ENCODE measurements at places on chromosomes 1 and 21. TPM values are rescaled to one million over a fixed set of nuclear protein-coding genes. Genes with fewer than 3 reads are reported as not detected.

Gene TMCC2
- 7.6 TPM for total RNA-seq

Gene CLCNKB
- 1.8 TPM for total RNA-seq

Gene RGS16
- total RNA-seq, result 4.5 TPM

Gene AADACL4
- not detected for total RNA-seq

Gene INAVA
- 1.1 TPM for total RNA-seq

- no peak for DNase-seq
Measured at GRCh38 chr1:72013161-72013560, 269.2 kb downstream of the NEGR1 start.

DNA sequence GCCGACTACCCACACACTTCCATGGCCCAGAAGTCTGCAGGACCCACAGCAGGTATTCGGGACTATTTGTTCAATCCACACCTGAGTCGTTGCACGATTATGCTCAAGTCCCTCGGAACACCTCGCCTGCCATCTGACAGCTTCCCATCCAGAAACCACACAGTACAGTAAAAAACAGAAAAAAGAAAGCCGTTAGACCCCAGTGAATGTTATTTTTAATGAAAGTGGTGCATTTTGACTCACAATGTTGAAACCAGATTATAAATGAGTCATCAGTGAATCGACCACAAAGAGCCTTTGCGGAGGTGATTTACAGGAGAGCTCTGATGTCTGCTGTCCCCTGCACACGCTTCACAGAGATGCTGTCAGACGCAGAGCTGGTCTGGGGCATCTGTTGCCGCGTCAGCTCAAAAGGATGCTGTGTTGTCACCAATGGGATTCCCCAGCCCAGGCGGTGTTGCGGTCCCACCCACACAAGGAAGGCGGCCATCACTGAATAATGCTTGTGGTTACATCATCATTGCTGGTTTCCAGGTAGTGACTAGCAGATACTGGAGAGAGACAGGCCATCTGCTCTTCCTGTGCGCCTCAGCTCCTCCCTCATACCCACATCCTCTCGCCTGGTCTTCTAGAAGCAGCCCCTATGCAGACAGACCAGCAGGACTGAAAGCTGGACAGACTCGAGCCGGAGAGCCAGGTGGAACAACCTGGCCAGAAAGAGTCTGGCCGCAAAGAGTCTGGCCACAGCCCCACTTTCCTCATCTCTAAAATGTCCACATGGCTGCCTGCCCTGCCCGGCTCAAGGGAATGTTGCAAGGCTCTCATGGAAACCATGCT, 116.8 kb downstream of the TOMM20 start:
- no peak for DNase-seq

DNA sequence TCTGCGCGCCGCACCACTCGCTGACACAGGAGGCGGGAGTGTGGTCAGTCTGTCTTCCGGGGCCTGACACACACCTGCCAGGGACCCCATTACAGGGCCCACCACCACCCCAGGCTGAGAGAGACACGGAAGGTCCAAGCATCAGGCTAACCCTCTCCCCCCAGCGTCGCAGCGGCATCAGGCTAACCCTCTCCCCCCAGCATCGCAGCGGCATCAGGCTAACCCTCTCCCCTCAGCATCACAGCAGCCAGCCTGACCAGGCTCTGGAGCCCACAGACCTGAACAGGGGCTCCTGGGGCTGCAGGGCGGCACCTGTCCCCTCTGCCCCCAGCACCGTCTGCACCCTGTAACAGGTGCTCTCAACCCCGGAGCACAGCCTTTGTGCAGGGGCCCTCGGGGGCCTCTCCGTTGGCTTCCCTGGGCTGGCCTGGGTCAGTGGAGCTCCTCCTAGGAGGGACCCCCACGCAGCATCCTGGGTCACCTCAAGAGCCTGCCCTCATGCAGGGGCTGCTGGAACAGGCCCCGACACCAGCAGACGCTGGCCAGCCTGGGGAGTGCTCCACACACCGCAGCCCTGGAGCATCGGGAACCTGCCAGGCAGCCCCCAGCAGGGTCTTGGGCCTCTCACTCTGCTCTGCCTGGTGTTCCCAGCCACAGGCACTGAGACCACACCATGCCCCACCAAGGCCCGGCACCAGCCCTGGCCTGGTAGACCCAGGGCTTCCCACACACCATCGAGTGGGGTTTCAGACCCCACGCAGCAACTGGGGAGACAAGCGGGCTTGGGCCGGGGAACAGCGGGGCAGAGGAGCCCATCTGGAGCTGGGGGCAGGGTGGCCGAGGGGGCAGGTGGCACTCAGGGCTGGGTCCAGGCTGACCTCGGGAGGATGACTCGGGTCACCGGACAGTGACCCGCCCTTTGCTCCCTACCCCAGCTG, 67.0 kb downstream of the MEGF6 start:
- no peak for DNase-seq

DNA sequence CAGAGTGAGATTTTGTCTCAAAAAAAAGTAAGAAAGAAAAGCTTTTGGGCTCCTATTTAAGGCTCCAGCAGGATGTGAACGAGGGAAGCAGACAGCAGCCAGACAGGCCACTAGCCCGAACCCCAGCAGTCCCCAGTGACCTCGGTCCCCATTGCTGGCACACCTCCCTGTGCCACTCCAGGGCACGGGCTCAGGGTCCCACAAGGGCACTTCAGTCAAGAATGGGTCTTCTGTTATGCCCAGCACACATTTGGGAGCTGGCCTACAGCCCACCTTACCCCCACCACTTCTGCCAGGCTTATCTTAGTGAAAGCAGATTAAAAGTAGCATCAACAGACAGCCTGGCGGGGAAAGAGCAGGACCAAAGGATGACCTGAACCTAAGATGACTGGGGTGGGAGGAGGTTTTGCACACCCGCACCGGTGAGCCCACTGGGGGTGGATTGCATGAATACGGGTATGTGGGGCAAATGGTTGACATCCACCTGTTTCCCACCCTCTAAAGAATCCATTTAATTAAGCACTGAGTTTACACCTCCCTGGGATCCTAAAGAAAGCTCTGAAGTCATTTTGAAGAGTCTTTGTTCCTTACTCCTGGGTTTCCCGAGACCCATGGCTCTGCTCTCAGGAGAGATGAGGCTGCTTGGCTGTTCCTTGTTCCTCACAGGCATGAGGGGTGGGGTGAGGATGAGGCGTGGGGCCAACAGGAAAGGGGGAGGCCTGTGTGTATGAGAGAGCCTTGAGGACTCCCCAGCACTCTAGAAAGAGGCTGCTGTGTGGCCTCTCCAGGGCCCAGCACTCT, 4.7 kb downstream of the CHI3L1 start:
- no peak for DNase-seq

DNA sequence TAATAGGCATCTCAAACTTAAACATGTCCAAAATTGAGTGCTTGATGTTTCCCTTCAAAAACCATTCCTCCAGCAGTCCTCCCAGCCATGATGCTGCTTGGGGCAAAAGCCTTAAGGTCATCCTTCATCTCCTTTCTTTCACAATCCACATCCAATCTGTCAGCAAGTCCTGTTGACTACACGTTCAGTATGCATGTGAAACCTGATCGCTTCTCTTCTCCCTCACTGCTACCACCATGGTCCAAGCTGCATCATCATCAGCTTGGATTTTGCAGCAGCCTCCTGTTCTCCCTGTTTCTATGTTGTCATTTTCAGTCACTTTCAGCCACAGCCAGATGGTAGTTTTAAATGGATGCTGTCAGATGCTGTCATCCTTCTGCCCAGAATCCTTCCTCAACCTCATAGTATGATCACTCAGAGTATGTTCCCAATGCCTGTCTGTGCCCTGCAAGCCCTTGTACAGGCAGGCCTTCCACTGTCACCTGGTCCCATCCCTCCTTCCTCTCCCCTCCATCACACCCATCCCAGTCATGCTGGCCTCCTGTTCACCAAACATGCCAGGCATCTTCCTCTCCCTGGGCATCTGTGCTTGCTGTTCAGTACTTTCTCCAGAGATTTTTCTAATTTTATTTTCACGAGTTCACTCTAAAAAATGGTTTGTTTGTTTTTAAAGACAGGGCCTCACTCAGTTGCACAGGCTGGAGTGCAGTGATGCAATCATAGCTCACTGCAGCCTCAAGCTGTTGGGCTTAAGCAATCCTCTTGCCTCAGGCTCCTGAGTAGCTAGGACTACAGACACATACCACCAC, 66.0 kb downstream of the SYDE2 start:
- no peak for DNase-seq

- DNase-seq, result no peak
Measured at GRCh38 chr1:30328401-30329262, 394.8 kb downstream of the MATN1 start.

GRCh38 chr1:186985889-186986491, 157.2 kb downstream of the PLA2G4A start:
- no peak for DNase-seq

GRCh38 chr1:9530320-9530719, 8.9 kb upstream of the SLC25A33 start:
- no peak for DNase-seq

GRCh38 chr21:24096651-24097050, 1510.6 kb downstream of the MRPL39 start:
- DNase-seq, result no peak

- no peak for DNase-seq
Measured at GRCh38 chr1:22503721-22504410, 52.2 kb downstream of the ZBTB40 start.

DNA sequence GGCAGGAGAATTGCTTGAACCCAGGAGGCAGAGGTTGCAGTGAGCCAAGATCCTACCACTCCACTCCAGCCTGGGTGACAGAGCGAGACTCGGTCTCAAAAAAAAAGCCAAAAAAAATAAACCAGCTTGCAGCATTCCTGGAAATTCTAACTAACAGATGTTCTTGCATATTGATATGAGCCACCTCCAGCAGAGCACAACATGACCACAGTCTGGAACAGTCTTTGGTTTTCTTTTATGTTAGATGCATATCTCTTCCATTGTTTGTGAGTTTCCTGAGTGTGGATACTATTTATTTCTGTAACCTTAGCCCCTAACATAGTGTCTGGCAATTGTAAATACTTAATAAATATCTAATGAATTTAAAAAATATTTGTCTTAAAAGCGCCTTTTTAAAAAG, 23.9 kb downstream of the IFNAR1 start:
- no peak for DNase-seq

DNA sequence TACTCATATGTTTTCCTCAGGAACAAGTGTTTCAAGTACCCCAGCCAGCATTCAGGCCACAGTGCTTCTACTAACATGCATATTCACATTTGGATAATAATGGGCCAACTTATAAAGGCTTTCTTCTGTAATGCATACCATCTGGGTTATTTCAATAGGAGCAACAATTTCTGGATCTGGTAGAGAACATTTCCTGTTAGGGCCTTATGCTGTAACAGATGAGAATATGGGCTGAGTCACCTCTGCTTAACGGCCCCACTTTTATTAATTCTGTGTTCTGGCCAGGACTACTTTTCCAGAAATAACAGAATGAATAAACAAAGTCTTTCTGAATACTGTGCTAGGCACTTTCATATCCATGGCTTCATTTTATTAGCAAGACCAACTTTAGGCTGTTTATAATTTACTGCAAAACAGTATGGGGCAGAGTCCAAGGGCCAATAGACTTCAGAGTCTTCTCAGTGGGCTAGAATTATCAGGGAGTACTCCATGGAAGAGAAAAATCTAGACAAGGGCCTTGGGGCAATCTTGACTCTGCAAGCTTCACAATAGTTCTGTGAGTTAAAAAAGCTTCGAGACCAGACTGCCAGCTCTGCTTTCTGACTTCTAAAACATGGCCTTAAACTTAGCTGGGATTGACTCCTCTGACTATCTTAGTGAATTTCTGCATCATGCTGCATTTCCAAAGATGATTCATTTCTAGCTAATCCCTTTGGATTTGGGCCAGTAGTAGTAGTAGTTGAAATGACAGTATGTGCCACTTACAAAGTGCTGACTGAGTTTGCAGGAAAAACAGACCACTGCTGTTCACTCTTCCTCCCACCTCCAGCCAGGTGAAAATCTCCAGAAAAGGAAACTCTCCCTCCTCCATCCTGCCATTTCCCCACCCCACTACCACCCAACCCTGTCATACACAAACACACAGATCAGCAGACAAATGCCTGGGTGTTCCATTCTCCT, 8.2 kb upstream of the SSX2IP start:
- no peak for DNase-seq

DNA sequence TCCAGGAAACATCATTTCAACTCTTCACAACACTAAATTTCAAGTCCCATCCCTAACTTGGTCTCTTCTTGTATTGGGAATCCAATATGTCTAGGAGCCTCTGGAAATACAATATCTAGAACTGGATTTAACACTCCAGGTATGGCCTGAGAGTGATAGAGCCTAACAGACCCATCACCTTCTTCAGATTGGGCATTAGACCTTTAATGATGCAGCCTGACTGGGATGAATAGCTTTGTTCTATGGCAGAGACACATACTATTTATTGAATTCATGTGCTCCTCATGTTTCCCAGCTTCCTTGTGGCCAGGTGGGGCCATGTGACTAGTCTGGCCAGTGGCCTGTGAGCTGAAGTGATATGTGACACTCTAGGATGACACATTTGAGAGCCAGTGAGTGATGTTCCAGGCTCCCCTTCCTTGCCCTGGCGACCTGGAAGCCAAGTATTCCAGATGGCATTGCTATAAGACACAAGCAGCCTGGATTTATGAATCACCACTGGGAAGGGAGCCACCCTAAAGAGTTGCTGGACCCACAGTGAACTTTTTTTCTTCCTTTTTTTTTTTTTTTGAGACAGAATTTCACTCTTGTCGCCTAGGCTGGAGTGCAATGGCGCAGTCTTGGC, 31.0 kb upstream of the POU3F1 start:
- no peak for DNase-seq

DNA sequence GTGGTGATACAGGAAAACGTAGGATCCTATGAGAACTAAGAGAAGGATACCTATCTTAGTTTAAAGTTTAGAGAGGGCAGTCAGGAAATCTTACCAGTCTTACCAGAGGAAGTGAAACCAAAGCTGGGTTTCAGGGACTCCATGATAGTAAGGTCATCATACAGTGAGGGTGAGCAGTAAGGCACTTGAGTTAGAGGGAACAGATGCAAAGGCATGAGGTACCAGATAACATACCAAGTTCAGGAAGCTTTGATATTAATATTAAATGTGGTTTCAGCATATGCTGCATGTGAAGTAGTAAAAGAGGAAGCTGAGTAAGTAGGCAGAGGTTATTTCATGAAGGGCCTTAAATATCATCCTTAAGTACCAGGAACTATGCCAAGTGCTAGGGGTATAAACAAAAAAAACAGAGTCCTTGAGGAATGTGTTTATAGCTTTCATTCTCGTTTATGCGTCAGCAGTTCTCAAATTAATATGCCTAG, 16.9 kb downstream of the ATG4C start:
- DNase-seq, result no peak

- DNase-seq, result no peak
Measured at GRCh38 chr1:57447551-57447950, 23.7 kb upstream of the DAB1 start.

GRCh38 chr1:193348769-193349535, 162.5 kb upstream of the B3GALT2 start:
- no peak for DNase-seq

- no peak for DNase-seq
Measured at GRCh38 chr1:41390166-41390565, 28.9 kb downstream of the FOXO6 start.

DNA sequence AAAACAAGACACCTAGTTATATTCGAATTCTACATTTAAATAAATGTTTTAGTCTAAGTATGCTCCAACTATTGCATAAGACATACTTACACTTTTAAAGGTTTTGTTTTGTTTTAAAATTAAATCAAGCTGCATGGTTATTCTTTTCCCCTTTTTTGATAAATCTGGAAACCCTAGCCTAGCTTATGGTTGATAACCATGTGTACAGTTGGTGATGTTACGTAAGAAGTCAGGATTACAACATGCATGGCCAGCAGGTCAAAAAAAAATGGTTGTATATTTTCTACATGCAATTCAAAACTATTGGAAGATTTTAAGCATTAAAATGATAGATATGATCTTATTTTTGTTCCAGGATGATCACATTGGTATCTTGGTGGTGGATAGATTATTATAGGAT, 1600.6 kb downstream of the PLA2G4A start:
- DNase-seq, result no peak

- no peak for DNase-seq
Measured at GRCh38 chr1:245715291-245715701, 560.5 kb downstream of the KIF26B start.

Measured in ovary (tissue), 10 donors.